Fibroblast of upper back skin (primary cell): ENCODE measurements at places on chromosomes 2 and 18.

DNA sequence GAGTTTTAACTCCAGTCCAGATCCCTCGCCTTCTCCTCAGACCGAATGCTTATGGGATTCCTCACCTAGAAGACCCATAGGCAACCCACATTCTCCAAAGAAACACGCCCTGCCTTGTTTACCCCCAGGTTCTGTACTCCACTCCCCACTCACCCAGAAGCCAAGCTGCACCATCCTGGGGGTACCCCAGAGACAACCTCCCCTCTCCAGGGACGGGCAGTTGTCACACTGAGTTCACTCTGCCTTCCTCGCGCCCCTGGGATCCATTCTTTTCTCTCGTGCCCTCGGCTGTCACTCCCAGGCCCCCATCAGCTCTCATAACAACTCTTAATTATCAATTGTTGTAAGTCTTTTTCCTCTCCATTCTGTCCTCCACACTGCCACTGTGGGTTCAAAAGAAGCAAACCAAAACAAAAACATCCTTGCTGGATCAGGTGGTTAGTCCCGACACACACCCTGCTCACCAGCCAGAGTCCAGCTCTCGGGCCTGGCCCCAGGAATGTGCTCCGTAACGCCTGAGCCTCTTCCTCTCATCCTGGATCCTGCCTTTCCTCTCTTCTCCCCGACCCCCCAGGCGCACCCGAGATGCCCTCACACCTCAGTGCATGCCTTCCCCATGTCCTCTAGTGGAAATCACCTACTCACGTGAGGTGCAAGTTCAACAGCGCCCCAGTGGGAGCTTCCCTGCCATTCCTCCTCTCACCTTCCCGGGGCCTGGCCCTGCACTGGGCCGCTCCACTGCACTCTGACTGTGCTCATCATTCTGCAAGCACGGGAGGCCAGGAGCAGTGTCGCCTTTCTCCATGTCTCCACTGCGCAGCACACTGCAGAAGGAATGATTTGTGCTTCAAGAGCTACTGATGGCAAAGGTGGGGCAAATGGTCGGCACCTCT is 20.7 kb downstream of the COX7A2L start:
- DNase-seq = no peak

DNA sequence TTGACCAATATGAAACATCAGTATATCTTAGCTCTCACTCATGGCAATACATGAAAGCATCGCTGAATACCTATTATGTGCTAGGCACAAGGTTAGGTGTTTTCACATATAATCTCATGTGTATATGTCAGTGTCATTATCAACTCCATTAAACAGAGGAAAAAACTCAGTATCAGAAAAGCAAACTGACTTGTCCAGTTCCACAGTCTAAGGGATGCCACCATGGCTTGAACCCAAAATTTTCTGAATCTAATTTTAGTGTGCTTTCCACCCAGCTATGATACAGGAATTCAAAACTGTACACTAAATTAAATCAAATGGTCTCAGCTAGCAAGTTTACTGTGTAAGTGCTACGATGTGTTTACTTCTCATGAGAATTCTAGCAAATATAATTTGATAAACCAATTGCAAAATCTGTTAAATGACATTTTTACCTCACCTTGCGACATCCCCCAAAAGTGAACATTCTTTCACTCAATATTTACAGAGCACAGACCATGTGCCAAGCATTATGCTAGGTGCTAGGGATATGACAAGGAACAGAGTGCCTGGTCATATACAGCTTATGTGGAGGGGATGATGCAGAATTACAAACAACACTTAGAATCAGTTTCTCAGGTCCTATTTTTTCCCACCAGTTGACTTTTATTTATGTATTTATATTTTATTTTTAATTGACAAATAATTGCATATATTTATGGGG is 211.6 kb downstream of the PID1 start:
- DNase-seq = no peak

- no peak for DNase-seq
Observed at GRCh38 chr2:158006961-158007719, 94.5 kb upstream of the UPP2 start.

DNA sequence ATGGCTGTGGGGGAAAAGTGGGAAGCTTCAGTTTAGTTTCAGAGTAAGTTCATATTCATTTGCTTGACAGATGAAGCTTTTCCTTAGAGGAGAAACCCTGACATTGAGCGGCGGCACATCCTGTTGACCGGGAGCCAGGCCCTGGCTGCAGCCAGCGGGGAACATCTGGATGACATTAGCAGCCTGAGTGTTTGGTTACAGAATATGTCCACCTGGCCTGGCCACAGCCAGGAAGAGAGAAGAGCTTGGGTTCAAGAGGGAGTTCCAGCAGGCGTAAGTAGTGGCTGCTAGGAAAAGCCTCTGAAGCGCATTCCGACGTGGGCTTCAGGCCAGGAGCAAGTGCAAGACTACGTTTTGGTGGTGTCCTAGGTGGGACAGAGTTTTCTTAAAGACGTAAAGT is 144.9 kb upstream of the MYCN start:
- DNase-seq = peak; percentile 25

DNA sequence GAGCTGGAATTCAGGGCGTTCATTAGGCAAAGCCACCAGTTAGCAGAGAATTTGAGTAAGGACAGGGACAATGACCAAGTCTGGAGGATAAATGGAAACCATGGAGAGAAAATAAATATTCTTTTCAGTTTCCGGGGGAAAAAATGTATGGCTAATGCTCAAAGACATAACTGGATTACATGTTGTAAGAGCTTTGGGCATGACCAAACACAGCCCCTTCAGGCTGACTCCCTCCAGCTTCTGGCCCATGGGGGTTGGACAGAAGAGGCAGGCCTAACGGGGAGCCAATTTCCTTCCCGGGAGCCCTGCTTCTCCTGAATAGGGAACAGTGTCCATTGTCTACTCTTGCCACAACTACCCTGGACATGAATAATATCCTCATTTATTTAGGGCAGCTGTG is 39.5 kb upstream of the FOXI3 start:
- no peak for DNase-seq

GRCh38 chr2:113164930-113165585 is 8.7 kb upstream of the PSD4 start:
- no peak for DNase-seq

DNA sequence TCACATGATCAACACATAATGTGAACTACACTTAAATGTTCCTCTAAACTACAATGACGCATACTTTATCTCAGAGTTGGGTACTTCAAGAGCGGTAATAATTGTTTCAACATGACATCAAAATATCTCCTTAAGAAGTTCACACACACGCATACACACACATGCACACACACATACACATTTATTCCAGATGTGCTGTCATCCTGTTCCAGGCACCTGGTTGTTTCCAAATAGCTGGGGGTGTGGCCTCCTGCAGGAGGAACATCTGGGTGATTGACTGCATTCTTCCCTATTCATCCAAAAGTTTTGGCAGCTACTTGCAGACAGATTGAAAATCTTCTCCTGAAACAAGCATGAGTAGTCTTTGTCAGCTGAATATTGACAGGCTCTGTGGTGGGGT is 37.9 kb upstream of the PIK3C3 start:
- DNase-seq = peak; percentile 40
